ENCODE measurements at places on chromosomes 12 and 14.

DNA sequence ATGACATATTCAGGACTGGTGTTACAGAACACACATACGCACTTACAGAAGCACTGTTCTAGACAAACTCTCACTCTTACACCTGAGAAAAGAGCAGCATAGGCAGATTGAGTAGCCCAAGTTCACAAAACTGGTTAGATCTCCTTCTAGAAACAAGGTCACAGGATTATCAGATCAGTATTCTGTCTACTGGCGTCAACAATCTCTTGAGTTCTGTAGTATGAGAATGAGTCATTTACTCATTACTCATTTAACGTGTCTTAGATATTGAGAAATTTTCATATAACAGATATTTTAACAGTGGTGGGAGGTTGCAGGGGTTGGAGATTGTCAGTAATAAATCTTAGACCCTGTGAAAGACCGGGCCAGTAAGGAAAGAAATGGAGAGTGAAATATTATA lies 2.8 kb upstream of the TSPAN8 start:
- DNase-seq: peak; percentile 8

- no peak for DNase-seq
These were observed 93.3 kb downstream of the RFLNA start for GRCh38 chr12:124388038-124388671.

- no peak for DNase-seq
These were observed at the start of gene RNASE1 for GRCh38 chr14:20802341-20803084. Gene RNASE1 (minus strand): TSS chr14:20802844. CDS start chr14:20802068, 776 bp downstream.

DNA sequence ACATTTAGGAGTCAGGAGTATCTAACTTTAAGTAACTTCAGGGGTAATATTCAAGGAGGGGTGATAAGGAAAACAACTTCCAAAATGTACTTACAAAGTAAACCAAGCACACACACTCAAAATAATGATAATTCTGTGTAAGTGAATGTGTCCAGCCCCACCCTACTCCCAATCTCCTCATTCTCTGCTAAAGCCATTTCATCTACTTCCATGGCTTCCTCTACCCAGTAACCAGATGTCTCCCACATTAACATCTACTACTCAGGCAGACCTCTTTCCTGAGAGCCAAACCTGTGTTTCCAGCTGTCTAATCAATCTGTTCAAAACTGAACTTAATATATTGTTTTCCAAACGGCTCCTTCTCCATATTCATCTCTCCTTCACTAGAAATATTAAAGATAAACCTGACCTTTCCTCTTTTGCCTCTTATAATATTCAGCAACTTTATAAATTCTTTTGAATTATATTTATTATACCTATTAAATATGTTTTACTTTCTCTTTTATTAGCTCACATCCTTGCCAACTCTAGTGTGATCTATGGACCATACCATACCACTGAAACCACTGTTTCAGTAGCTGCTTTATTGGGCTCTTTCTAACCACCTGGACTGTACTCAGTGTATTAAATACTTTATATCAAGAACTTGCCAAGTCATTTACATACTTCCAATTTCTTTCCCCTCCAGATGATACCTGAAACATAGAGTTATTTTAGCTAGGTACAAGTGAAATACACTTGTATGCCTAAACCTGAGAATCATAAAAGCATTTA lies 170.7 kb downstream of the PPFIA2 start:
- no peak for DNase-seq

DNA sequence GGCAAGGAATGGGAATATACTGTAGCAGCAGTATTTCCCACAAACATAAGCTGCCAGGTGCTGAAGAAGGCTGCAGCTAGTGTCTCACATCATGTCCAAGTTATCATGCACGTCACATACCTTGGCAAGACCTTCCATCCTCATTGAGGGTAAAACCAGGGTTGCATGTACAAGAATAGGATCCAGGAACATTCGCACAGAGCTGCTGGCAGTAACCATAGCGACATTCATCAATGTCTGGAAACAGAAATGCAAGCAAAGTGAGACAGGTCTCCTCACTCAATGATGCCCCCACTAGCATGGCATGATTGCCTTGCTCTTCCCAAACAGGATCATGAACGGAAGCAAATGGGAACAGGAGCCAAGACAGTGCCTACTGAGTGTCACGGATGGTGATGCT lies 23.8 kb upstream of the TC2N start:
- no peak for DNase-seq

DNA sequence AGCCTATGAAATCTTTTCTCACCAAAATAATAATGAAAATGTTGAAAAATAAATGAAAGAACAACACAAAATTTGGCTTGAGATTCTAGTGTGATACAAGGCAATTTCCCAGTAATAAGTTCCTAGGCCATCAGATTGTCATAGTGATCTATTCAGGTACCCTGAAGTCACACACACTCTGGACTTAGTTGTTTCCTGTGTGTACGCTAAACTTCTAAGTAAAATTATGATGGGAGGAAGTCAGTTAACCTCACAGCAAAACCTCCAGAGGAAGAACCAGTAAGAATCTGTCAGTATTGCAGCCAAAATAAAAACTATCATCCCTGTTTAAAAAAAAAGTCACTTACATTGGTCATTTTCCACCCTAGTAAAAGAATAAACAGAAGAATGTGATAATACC lies 81.9 kb downstream of the DBX2 start:
- no peak for DNase-seq

- no peak for DNase-seq
These were observed 73.8 kb upstream of the TBX3 start for GRCh38 chr12:114757684-114758325.

DNA sequence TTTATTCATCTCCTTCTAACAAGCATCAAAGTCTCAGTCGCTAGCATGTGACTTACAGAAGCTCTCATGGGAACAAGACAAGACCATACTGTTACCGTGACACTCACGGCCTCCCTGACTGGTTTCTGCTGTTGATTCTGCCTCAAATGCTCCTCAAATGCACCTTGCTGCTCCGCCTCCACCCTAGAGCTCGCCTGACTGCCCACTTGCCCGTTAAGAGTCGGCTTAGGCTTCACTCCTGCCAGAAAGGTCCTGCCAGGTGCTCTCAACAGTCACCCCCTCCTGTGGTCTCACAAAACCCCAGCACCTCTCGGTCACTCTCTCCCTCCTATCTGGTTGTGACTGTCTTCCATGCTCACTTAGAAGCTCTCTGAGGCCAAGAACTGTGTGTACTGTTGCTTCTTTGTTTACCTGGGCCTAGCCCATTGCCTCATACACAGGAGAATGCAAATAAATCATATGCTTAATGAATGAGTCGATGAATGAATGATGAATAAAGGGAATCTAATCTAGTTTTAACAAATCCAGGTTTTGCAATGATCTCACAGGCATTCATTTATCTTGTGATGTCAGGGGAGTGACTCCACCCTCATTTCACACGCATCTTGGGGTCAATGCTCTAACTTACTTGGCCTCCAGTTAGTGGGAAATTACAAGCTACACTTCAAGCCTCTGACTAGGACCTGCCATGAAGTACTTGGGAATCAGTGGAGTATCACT lies 41.3 kb downstream of the SSH1 start:
- DNase-seq: peak; percentile 48

DNA sequence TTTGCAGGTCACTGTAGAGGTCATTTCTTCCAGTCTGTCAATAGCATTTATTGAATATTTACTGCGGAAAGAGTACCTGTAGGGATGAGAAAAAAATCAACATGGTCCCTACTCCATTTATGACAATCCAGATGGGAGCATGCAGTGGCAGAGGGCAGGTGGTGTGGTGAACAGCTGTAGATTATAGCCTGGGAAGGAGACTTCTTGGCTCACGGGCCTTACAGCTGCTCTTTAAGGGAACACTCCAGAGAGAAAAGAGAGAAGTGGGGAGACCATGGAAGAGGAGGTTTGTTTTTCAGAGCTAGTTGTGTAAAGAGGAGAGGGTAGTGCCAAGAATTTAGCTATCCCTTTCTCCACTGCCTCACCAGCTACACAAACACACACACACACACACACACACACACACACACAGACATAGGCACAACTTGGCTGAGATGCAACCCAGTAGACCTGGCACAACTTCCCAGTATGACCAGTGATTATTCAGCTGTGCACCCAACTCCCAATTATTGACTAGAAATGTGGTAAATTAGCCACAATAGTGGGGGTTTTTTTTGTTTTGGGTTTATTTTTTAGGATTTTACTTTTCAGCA lies 41.0 kb downstream of the GPHB5 start:
- DNase-seq: no peak

GRCh38 chr12:77124767-77125166 lies 59.4 kb upstream of the E2F7 start:
- peak; percentile 91 for DNase-seq

GRCh38 chr12:41014643-41015020 lies 173.5 kb upstream of the PDZRN4 start:
- peak; percentile 82 for DNase-seq

DNA sequence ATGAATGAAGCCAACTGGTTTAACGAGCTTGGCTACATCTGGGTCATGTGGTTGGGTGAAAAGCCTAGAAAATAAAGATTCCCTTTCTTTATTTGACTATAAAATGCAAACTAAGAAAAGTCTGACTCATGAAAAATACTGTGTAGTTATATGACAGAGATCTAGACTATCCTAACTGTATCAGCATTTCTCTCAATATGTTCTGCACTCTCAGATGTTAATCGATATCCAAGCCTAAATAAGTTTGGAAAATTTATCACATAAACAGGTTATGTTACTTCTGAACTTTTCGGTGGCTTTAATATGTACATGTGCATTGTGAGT lies 133.1 kb downstream of the DAAM1 start:
- DNase-seq: no peak

DNA sequence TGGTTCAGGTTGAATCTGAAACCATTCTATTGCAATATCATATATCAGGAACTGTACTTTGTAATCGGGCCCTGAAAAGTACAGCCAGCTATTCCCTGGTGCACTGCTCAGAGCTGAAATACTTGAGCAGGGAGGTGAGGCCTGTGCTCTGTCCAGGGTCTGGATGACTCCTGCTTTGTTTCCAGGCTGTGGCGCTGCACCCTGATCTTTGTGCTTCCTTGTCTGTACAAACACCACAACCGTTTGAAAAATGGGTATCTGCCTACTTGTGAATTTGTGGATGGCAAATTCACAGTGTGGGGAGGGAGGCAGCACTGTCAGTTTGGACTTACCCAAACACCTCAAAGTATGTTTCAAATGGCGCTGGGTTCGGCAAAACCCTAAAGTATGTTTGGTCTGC lies 155.4 kb upstream of the FAR2 start:
- no peak for DNase-seq

DNA sequence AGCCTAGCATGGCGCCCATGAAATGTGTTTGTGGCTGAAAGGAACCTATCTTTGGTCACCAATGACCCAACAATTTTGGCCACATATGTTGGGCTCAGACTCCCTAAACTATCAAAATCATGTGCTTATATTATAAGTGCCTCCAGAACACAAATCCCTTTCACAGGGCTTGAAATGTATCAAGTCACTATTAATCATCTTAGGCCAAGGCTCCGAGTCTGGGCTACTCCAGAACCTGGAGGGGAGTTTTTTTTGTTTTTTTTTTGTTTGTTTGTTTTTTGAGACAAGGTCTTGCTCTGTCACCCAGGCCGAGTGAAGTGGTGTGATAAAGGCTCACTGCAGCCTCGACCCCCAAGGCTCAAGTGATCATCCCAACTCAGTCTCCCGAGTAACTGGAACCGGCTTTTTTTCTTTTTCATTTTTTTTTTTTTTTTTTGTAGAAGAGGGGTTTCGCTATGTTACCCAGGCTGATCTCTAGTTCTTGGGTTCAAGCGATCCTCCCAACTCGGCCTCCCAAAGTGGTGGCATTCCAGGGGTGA lies 989 bp upstream of the DRAM1 start:
- DNase-seq: no peak

DNA sequence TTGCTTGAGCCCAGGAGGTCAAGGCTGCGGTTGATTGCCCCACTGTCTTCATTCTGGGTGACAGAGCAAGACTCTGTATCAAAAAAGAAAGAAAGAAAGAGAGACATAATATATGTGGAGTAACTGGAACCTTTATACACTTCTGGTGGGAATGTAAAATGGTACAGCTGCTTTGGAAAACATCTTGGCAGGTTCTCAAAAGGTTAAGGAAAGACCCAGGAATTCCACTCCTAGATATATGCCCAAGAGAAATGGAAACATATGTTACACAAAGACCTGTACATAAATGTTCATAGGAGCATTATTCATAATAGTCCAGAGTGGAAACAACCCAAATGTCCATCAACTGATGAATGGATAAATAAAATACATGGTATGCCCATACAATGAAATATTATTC lies 7.2 kb downstream of the RBMS2 start:
- DNase-seq: peak; percentile 32

DNA sequence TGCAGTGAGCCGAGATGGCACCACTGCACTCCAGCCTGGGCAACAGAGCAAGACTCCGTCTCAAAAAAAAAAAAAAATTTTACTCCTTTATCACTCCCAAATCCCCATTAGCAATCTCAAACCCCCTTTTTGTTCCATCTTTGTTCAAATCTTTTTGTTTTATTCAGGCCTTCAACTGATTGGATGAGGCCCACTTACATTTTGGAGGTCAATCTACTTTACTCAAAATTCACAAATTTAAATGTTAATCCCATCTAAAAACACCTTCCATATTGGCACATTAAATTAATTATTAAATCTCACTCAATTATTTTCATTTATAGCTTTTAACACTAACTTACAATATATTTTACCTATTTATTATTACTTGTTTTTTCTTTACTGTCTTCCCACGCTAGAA lies 27.0 kb upstream of the TXNRD1 start:
- DNase-seq: no peak

DNA sequence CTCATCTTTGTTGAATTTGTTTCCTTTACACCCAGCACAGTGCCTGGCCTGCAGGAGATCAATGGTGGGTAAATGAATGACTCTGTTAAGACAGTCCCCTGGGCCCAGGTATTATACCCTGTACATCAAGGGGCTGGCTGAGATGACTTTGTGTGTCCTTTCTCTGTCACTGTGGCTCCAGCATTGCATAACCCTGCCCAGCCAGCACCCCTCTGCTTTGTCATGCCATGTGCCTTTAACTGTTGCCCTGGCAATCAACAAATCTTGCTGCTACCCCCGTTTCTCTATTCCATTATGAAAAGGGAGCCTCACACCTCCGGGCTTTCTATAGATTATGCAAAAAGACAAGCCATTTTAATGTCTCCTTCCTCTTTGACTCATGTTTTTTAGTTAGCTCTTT lies 7.6 kb upstream of the FLVCR2 start:
- DNase-seq: no peak
